GM12891 (cell line): ENCODE measurements at places on chromosomes 12 and 14.

DNA sequence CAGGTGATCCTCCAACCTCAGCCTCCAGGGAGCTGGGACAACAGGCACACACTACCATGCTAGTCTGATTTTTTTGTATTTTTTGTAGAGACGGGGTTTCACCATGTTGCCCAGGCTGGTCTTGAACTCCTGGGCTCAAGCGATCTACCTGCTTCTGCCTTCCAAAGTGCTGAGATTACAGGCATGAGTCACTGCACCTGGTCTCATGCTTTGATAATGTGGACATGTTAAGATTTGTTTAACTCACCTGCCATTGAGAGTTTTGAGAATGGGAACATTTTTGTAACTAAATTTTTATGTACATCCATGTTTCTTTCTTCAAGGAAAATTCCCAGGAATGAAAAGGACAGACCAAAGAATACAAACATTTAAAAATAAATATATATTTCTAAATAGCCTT, 121.2 kb downstream of the MIPOL1 start:
- DNase-seq = no peak

DNA sequence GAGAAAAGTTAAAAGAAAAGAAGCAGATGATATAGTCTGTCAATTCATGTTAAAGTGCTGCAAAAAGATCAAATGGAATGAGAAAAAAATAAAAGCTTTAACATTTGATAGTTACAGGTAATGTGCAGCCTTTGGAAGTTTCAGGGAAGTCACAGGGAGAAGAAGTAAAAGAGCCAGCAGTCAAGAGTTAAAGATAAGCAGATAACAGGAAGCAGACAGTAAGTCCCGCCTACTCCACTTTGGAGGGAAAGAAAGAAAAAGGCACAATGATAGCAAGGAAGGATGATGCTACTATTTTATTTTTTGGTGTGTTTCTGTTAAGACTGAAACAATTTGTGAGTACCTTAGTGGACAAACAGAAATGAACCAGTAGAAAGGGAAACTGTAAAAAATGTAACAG, 111.1 kb upstream of the KRR1 start:
- DNase-seq = no peak

GRCh38 chr14:94942601-94943000, 172.7 kb upstream of the GSC start:
- no peak for DNase-seq

GRCh38 chr12:41794336-41794735, 350.3 kb downstream of the GXYLT1 start:
- no peak for DNase-seq

- no peak for DNase-seq
Observed at GRCh38 chr12:8852119-8852518, 29.7 kb downstream of the A2ML1 start.

DNA sequence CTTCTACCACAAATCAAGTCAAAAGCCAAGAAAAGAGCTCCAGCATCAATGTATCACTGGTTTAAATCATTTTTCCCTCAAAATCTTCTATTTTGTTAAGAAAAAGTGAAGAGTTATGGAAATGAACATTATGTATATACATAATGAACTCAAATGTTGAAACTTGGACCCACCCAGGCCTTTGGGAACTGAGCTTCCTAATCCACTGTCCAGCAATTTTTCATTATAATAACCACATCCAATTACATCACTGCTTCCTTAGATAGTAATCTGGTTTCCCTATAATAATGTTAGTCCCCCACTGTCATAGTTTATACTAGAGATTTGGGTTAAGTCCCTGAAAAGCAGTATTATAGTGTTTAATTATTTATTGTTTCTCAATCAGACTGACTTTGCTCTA, 170.9 kb downstream of the PIK3C2G start:
- no peak for DNase-seq

DNA sequence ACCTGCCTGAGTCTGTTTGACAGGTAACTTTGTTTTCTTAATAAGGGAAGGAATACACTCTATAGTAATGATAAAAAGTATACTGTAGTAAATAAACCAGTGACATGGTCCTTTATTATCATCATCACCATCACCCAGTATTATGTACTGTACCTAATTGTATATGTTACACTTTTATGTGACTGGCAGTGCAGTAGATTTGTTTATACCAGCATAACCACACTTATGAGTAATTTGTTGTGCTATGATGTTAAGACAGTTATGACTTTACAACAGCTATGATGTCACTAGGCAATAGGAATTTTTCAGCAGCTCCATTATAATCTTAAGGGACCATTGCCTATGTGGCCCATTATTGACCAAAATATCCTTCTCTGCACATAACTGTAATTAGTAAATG, 155.0 kb downstream of the NUBPL start:
- no peak for DNase-seq

DNA sequence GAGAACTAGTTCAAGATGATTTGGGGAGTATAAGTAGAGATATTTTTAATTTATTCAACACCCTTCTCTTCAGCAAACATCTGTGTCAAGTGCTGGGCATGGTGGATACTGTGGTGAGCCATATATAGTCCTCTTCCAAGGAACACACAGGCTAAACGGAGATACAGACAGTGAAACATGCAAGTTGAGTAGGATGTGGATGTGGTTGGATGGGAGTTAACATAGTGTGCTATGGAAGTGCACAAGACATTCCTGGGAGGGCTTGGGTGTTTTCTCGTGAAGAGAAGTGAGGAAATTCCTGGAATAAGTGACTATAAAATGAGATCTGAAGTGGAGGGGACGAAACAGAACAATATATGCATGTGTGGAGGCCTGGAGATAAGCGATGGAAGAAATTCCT, 181.1 kb upstream of the NPAS3 start:
- DNase-seq = no peak

GRCh38 chr12:50055831-50056638, 1.4 kb upstream of the ASIC1 start:
- DNase-seq = peak; percentile 79

DNA sequence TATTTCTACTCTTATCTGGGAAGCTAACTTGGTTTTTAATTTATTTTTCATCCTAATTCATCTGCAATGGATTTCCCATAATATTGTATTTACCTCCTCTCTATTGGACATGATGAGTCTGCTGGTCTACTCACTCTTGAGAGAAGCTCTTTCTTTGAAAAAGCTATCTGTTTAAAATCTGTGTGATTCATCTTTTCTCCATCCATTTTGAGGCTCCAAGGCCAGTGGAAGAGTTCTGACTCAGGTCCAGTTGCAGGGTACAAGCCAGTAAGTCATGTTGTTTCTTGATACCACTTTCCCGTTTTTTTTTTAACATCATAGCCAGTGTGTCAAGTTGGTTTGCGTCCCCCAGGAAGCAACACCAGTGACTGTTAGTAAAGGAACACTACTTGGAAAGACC, 160.3 kb upstream of the BMP4 start:
- DNase-seq = no peak

DNA sequence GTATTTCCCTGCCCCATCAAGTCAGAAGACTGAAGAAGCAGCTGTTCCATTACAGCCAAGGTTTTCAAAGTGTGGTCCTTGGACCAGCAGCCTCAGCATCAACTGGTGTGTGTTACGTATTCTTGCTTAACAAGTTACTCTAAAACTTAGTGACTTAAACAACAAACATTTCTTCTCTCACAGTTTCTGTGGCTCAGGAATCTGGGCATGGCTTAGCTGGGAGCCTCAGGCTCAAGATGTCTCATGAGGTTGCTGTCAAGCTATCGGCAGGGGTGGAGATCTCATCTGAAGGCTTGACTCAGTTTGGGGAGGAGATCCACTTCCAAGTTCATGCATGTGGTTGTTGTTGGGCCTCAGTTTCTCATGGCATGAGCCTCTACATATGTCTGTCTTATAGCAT, 174.5 kb downstream of the KTN1 start:
- DNase-seq = no peak

DNA sequence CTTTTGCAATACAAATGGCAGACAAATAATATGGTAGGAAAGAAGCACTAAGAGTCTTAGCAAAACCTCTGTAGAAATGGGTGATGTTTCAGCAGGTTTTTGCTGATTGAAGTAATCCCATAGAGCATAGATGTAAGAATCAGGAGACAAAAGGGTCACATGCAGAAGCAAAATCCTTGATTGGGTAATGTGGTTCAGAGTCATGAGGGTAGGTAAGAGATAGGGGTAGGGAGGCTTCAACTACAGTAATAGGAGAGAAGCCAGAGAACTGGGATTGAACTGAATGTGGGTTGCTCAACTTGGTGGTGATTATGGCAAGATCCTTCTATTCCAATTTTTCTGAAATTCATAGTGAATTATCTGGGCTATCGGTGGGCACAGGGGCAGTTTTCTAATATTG, 5.0 kb downstream of the PRB3 start:
- DNase-seq = no peak

DNA sequence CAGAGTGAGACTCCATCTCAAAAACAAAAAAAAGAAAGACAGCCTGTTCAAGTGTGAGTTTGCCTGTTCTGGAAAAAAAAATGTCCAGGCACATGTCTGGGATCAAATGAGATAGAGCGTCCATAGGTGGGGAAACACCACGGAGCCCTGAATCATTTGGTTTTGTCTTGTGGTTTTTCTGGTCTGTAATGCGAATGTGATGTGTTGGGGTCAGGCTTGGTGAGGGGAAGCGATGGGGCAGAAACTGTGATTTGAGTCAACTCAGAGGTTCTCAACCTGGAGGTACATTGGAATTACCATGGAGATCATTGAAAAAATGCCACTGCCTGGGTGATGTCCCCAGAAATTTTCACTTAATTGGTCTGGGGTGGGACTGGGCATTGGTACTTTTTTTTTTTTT, 183.9 kb upstream of the PWP1 start:
- no peak for DNase-seq

GRCh38 chr12:69657376-69658137, 41.5 kb downstream of the BEST3 start:
- no peak for DNase-seq

DNA sequence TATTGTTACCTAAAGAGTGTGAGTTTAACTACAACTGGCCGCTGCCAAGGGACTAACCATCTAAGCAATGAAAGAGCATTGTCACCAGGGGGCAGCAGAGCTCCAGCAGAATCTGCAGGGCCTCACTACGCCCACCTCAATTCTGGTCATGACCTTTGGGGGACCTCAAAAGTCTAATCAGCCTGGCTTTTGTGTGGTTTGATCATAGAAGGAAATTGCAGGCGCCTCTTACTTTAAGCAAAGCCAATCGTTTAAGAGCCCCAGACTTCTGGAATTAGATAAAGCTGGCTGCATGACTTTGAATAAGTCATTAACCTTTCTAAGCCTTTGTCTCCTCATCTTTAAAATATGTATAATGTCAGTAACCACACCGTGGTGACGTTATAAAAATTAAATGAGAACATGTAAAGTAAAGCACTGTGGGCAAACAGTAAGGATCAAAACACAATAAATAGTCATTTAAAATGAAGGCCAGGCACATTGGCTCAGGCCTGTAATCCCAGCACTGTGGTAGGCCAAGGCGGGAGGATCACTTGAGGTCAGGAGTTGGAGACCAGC, 58.6 kb downstream of the TBX3 start:
- peak; percentile 27 for DNase-seq
